ENCODE measurements at places on chromosomes 6 and 20.

DNA sequence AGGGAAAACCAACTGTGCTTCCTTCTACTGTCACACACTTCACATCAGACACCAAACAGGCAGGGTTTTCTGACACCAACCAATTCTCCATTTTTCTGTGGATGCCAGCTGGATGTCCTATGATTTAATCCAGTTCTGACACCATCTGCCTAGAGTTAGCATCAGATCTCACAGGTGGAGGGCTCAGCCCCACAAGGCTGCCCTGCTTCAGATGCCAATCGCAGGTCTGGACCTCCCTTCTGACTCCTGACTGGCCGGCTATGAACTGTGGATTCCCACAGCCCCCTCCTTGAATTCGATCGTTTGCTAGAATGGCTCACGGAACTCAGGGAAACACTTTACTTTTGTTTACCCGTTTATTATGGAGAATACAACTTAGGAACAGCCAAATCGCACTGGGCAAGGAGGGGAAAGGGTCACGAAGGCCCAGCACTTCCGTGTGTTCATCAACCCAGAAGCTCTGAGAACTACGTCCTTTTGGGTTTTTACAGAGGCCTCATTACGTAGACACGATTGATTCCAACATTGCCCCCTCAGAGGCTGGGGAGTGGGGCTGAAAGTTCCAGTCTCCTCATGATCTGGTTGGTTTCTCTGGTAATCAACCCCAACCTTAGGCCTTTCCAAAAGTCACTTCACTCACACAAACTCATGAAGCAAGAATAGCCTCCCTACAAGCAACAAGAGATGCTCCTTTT lies 25.4 kb upstream of the MAS1 start:
- DNase-seq: no peak

DNA sequence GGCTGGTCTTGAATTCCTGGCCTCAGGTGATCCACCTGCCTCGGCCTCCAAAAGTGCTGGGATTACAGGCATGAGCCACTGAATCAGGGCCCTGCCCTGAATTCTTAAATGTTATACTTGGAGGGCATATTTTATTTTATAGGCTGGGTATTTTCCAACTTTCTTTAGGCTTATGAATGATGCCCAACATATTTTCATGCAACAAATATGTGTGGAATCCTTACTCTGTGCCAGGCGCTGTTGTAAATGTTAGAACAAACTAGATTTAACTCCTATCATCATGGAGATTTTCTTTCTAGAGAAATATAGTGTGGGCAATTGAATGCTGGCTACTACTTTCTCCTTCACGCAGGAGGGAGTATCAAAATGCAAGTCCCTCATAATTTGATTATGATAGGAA lies 71.2 kb downstream of the SAMD5 start:
- no peak for DNase-seq

DNA sequence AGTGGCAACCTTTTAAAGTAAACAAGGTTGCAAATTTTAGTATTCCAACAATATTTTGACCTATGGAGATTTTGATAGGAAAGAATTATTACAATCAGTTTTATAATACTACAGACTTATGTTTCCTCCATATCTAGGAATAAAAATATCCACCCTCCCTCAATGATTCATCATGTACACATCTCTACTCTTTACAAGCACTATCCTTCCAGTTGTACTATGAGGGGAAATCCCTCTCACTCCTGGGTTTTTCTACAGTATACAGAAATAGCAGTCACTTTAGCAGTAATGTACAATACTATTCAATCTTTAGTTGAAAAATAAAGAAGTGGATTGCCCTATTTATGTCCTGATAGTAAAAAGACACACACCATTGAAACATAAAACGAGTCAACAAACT lies 46.3 kb upstream of the SCML4 start:
- no peak for DNase-seq

- no peak for DNase-seq
These were observed 45.2 kb upstream of the RSPO3 start for GRCh38 chr6:127073222-127073621.

DNA sequence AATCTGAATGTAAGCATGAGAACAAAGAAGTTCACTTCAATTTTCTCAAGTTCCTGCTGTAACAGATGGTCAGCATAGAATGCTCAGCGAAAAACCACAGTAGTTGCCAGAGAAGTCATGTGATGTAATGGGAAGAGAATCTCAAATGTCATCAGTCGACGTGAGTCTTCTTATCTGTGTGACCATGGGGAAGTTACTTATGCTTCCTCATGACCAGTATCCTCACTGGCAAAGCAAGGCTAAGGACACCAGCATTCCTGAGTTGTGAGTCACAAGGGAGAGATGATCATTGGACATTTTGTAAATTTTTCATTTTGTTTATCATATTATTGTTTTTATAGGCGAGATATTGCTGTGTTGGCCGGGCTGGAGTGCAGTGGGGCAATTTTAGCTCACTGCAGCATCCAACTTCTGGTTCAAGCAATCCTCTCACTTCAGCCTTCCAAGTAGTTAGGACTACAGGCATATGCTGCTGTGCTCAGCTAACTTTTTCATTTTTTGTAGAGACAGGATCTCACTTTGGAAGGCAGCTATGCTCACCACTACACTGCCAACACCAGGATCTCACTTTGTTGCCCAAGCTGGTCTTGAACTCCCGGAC lies 21.9 kb downstream of the SGK1 start:
- DNase-seq: no peak

- DNase-seq: no peak
These were observed 125.7 kb downstream of the SLC23A2 start for GRCh38 chr20:4875578-4876067.

- DNase-seq: no peak
These were observed 82.6 kb downstream of the EPB41L2 start for GRCh38 chr6:130980310-130981032.

DNA sequence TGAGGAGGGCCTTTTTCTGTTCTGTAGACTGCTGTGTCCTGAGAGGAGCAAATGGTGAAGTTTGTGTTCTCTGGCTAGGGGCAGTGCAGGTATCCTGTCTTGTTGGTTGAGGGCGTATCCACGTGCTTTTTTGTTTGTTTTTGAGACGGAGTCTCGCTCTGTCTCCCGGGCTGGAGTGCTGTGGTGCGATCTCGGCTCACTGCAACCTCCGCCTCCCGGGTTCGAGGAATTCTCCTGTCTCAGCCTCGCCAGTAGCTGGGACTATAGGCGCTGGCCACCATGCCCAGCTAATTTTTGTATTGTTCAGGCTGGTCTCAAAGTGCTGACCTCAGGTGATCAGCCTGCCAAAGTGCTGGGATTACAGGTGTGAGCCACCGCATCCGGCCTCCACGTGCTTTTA lies 10.8 kb upstream of the PXDC1 start:
- no peak for DNase-seq

DNA sequence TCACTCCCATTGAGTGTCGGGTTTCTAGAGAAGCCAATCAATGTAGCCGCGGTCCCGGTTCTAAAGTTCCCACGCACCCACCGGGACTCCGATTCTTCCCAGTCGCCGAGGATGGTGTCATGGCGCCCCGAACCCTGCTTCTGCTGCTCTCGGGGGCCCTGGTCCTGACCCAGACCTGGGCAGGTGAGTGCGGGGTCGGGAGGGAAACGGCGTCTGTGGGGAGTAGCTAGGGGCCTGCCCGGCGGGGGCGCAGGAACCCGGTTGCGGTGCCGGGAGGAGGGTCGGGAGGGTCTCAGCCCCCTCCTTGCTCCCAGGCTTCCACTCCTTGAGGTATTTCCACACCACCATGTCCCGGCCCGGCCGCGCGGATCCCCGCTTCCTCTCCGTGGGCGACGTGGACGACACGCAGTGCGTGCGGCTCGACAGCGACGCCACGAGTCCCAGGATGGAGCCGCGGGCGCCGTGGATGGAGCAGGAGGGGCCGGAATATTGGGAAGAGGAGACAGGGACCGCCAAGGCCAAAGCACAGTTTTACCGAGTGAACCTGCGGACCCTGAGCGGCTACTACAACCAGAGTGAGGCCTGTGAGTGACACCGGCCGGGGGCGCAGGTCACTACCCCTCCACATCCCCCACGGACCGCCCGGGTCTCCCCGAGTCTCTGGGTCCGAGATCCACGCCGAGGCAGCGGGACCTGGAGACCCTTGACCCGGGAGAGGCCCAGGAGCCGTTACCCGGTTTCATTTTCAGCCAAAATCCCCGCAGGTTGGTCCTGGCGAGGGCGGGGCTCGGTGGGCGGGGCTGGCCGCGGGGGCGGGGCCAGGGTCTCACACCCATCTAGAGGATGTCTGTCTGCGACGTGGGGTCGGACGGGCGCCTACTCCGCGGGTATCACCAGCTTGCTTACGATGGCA lies 35.2 kb upstream of the HLA-G start:
- DNase-seq: no peak

- no peak for DNase-seq
These were observed 63.8 kb upstream of the EIF2S2 start for GRCh38 chr20:34175879-34176278.

GRCh38 chr6:75933387-75933975 lies 139.0 kb downstream of the IMPG1 start:
- DNase-seq: no peak

DNA sequence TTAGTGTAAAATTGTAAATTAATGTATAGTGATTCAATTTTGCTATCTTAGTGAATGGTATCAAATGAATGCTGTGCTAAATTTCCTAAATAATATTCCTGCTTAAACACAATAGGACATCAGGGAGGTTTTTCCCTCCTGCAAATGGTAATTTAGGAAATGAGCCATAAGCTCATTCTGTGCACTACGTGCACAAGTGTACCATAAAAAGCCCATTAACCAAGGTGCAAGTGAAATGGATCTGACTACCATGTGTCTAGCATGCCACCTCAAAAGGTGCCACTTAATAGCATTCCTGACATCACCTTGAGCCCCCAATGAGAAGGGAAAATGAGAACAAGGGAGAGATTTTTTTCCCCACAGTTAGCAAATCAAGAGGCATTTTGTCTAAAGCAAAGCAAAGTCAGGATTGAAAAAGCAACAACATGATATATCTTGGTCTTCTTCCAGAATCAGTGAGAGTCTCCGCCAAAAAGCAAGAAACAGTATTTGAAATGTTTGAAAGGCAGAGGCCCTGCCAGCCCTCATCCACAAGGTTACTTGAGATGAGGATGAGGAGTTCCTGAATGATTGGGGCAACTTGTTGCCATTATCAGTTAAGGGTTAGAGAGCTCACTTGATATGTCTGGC lies 334.2 kb upstream of the RSPO3 start:
- no peak for DNase-seq

- no peak for DNase-seq
These were observed 507.2 kb upstream of the CHD6 start for GRCh38 chr20:42125426-42125825.

GRCh38 chr20:5189917-5190316 lies 63.1 kb downstream of the CDS2 start:
- no peak for DNase-seq

GRCh38 chr6:136066005-136066404 lies 184.1 kb downstream of the MTFR2 start:
- DNase-seq: no peak

DNA sequence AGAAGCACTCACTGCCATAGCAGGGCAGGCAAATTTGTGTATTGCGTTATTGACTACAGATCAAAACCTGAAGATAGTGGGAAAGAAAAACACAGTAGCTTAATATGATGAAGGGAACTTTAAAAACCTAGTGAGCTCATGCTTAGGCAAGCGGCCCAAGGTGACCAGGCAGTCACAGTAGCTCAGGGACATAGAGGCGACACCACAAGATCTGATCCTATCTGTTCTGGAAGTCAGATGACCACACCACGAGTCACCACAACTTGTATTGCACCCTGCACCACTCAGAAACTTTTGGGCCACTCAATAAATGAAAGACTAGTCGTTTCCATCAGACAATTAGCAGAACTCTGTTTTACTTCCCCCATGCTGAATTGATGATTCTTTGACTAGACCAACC lies 4.9 kb downstream of the CLIC5 start:
- DNase-seq: no peak

GRCh38 chr6:133966654-133967329 lies 13.8 kb downstream of the TBPL1 start:
- DNase-seq: no peak

- no peak for DNase-seq
These were observed 46.3 kb downstream of the BTBD9 start for GRCh38 chr6:38593409-38593808.

DNA sequence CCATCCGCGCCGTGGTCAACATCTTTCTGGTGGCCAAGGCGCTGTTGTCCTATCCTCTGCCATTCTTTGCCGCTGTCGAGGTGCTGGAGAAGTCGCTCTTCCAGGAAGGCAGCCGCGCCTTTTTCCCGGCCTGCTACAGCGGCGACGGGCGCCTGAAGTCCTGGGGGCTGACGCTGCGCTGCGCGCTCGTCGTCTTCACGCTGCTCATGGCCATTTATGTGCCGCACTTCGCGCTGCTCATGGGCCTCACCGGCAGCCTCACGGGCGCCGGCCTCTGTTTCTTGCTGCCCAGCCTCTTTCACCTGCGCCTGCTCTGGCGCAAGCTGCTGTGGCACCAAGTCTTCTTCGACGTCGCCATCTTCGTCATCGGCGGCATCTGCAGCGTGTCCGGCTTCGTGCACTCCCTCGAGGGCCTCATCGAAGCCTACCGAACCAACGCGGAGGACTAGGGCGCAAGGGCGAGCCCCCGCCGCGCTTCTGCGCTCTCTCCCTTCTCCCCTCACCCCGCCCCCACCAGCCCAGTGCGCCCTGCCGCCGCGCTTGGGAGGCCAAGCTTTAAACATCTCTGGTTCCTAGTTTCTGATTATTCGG lies 4.0 kb downstream of the SLC32A1 start:
- DNase-seq: no peak

- peak; percentile 80 for DNase-seq
These were observed 81.3 kb upstream of the CCDC28A start for GRCh38 chr6:138692058-138692977.

Measured in WERI-Rb-1 (cell line).